Endothelial cell (in vitro differentiated cells): ENCODE measurements at places on chromosomes 13 and 19. TPM values are rescaled to one million over a fixed set of nuclear protein-coding genes. Genes with fewer than 3 reads are reported as not detected.

DNA sequence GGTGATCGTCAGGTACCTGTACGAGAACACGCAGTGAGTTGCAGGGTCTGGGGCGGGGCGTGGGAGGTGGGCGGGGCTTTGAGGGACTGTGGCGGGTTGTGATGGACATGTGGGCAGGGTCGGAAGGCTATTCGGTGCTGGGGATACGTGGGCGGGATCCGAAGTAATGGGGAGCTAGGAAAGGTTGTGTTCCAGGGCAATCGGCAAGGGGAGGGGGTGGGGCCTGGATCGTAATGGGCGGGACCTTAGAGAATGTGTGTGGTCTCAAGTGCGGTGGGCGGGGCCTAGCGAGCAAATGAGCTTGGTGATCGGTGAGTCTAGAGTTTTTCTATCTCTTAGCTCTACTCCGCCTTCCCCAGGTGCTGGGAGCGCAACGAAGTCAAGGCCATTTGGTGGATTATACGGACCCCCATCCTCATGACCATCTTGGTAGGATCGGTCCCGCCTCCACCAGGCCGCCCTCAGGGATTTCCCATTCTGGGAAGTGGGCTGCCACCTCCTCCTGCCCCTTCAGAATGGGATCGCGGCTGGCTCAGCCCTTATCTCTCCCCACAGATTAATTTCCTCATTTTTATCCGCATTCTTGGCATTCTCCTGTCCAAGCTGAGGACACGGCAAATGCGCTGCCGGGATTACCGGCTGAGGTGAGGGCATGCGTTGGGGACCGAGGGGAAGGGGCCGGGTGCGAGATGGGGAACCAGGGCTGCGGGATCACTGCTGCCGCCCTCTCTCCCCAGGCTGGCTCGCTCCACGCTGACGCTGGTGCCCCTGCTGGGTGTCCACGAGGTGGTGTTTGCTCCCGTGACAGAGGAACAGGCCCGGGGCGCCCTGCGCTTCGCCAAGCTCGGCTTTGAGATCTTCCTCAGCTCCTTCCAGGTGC, 9.6 kb downstream of the GIPR start:
- peak; percentile 73 for DNase-seq
- no peak overlapping the region for H3K27ac ChIP-seq
- peak overlapping the region; percentile 82 for H3K4me3 ChIP-seq
- H3K36me3 ChIP-seq: peaks cover 4% of the 10 kb centered on the region
- H3K4me1 ChIP-seq: no peaks in the 10 kb centered on the region
- peaks cover 5% of the 10 kb centered on the region for H3K27me3 ChIP-seq

DNA sequence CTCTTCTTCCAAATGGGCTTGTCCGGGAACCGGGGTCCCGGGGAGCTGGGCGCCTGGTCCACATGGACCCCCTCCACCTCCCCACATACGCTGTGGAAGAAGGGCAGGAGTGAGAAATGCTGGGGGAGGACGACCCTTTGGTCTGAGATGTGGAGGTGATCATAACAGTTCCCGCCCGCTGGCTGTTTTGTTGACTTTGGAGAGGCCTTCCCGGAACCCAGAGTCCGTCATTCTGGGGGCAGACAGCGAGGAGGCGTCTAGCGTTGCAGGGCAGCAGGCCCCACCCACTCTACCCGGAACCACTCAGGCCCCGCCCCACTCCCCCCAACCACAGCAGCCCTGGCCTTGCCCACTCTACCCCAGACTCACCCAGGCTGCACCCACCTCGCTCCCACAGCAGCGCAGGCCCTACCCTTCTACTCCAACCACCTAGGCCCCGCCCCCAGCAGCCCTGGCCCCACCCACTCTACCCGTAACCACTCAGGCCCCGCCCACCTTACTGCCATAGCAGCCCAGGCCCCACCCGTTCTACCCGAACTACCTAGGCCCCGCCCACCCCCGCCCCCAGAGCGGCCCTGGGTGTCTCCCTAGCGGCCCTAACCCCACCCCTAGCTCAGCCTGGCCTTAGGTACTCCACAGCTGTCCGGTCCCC, 7.1 kb downstream of the GPR108 start:
- no peak overlapping the region for H3K4me3 ChIP-seq
- H3K4me1 ChIP-seq: peaks cover 10% of the 10 kb centered on the region
- DNase-seq: no peak
- H3K27me3 ChIP-seq: peaks cover 11% of the 10 kb centered on the region

The ZNF442 gene
- 4.0 TPM for total RNA-seq

GRCh38 chr13:48640767-48641166, 13.0 kb upstream of the CYSLTR2 start:
- no peaks in the 10 kb centered on the region for H3K4me1 ChIP-seq
- no peaks in the 10 kb centered on the region for H3K27me3 ChIP-seq
- H3K4me3 ChIP-seq: no peak overlapping the region

DNA sequence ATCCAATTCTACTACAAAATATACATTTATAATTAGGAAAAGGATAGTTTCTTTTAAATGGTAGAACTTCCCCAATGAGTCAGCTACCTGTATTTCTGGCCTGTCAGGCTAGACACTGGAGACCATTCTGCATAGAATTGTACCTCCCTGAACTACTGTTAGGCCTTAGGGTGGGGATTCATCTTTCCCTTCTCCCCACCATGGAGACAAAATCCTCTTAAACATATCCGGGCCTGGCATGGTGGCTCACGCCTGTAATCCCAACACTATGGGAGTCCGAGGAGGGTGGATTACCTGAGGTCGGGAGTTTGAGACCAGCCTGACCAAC, 24.5 kb upstream of the TPT1 start:
- H3K4me3 ChIP-seq: no peak overlapping the region
- peaks cover 10% of the 10 kb centered on the region for H3K27me3 ChIP-seq
- peaks cover 32% of the 10 kb centered on the region for H3K4me1 ChIP-seq
- peaks cover 16% of the 10 kb centered on the region for H3K36me3 ChIP-seq
- DNase-seq: no peak

- no peaks in the 10 kb centered on the region for H3K36me3 ChIP-seq
- no peak overlapping the region for H3K27ac ChIP-seq
- no peak overlapping the region for H3K4me3 ChIP-seq
- H3K27me3 ChIP-seq: peaks cover 14% of the 10 kb centered on the region
- peaks cover 22% of the 10 kb centered on the region for H3K4me1 ChIP-seq
These were observed 5.4 kb downstream of the GNA11 start for GRCh38 chr19:3099347-3100145.

DNA sequence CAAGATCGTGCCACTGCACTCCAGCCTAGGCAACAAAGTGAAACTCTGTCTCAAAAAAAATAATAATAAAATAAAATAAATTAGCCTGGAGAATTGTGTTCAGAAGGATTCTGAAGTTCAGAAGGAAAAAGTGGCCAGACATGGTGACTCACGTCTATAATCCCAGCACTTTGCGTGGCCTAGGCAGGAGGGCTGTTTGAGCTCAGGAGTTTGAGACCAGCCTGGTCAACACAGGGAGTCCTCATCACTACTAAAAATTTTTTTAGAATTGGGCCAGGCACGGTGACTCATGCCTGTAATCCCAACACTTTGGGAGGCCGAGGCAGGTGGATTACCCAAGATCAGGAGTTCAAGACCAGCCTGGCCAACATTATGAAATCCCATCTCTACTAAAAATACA, 6.0 kb downstream of the RDH8 start:
- H3K4me1 ChIP-seq: peaks cover 4% of the 10 kb centered on the region
- H3K27ac ChIP-seq: no peak overlapping the region
- H3K4me3 ChIP-seq: no peak overlapping the region
- H3K36me3 ChIP-seq: no peaks in the 10 kb centered on the region
- no peak for DNase-seq
- peaks cover 2% of the 10 kb centered on the region for H3K27me3 ChIP-seq
